ENCODE measurements at places on chromosomes 2 and 18.

DNA sequence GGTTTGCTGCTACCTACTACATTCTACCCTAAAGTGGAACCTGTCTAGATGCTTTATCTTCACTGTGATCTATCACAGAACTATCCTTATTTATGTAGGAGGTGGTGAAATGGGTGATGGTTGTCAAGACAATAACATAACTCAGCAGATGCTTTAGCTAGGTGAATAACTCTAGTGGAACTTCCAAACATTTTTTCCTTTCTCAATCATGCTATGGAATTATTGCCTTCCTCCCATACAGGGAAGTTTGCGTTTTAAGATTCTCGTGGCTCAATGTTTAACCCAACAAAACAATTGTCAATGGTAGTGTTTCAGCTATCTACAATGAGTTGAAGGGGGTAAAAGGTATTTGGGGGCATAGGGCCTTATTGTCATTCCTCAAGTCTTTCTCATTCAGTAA, 82.6 kb upstream of the GLI2 start:
- no peak for DNase-seq

- DNase-seq: no peak
Observed at GRCh38 chr2:20130821-20131645, 79.6 kb upstream of the LAPTM4A start.

DNA sequence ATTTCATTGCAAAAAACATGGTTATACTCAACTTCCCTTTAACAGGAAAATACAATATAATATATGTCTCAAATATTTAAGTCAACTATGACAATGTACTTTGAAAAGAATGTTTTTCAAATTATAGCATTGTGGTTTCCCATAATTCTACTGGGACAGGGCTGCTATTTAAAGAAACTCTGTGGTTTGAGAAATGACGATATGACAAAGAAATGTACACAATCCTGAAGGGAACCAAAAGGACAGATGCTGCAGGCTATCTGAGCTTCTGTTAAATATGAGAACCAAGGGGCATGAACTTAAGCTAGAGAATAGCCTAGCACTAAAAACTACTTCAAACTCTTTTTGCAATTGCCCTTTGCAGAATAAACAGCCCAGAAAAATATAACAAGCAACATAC, 415.9 kb downstream of the GRB14 start:
- no peak for DNase-seq

- DNase-seq: no peak
Observed at GRCh38 chr2:86274918-86275275, 62.5 kb downstream of the REEP1 start.

All from activated CD8-positive, alpha-beta memory T cell treated with anti-CD3 and anti-CD28 coated beads for 1 hour (primary cell).